ENCODE measurements at places on chromosomes 16 and 17.

- DNase-seq, result no peak
Observed at GRCh38 chr17:17493249-17493985, 2.8 kb downstream of the RASD1 start.

- DNase-seq, result no peak
Observed at GRCh38 chr16:85428899-85429775, 184.0 kb upstream of the GSE1 start.

DNA sequence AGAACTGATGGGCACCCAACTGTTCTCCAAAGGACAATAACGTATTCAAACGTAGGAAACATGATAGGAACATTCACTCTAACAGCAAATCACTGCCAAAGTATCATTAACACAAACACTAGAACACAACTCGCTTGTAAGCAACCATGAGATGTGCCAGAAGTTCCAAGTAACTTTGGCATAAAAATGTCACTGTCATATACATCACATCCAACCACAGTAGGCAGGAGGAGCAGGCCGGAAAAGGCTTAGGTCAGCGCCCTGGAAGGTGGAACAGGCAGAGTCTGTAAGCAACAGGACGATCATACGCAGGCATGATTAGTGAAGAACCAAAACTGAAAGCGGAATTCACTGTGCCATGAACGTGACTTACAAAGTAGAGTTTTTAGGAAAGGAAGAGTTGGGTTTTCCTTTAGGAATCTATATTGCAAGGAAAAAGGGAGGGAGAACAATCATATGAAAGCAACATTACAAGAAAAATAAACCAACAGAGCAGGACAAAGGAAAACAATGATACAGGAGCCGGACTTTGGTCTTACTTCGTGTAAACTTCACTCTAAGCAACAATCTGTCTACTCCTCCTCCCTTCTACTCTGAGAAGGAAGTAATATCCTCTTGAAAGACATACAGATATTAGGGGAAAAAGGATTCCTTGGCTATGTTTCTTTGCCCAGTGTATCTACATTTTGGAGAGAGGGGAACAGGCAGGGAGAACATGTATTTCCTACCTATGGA, 52.3 kb downstream of the YWHAE start:
- no peak for DNase-seq

DNA sequence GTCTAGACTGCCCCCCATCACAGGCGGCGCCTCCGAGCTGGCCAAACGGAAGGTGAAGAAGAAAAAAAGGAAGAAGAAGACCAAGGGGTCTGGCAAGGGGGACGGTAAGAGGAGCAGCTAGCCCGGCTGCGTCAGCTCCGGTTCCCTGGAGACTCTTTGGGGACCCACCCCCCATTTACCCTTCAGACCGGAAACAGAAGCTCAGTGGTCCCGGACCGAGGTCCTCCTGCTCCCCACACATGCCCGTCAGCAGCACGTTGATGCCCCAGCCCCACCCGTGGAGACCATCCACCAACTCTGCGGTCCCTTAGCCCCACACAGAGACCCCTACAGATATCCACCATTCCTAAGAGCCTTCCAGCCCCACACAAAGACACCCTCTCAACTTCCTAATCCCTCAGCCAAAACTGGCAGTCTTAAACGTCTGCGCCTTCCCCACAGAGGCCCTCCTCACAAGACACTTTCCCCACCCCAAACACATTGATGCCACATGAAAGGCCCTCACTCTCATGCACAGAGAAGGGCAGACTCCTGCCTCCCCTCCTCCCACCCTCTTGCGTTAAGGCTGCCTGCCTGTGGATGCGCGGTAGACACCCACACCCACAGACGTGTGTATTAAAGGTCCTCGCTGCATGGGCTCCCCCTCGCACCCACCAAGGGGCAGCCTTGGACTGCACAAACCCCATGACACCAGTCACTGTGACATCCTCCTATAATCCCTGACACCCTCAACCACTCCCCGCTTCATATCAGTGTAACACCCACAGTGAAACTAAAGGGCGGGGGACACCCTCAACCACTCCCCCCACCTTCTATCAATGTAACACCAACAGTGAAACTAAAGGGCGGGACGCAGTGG, 58.2 kb upstream of the RPH3AL start:
- DNase-seq, result no peak

DNA sequence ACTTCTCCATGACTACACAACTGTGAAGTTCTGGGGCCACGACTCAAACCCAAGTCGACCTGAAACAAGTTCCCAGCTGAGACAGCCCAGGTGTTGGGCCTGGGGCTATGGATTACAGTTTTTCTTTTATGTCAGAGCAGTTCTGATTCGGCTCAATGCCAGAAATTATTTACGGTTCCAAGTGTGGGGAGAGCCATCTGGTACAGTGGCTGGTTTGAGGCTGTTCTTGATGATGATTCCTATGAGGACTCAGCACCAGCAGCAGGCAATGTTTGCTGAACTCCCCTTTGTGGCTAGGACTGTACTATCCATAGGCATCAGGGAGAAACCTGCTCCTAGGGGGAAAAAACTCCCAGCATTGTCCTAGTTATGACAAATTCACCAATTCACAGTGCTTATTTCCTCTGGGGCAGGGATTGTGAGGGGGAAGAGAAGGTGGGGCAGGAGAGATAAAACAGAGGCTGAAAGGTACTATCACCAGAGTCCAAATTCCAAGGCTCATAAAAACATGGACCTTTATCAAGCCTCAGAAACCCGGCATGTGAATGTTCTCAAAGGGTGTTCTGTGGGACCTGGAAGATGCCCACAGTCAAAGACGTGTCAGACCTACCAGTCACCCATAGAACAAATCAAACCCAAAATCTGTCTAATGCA, 18.2 kb upstream of the CMTM4 start:
- no peak for DNase-seq

DNA sequence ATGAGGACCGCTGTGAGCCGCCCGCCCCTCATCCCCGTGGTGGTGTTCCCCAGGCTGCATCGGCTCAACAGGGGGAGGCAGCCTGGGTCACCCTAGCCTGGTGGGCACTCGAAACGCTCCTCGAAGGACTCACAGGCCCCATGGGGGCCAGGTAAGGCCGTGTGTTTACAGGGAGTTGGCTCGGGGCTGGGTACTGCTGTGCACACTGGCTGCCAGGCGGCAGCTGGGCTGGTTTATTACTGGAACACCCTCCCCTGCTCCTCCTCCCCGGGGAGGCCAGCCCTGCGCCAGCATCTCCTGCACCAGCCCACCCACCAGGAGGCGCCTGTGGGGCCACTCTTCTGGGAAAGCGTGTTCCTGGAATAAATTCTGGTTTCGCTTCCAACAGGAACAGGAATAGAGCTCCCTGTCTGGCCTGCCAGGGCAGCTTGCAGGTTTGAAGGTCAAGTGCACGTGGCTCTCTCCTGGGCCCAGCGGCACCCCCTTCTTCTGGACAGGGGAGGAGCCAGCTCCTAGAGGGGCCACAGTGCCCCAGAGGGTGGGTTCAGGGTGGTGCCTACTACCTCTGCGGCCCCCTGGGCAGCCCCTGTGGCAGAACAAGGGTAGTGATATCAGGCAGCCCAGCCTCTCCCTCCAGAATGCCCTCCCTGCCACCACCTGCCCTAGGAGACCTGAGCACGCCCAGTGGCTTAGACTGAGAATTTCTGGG, 11.3 kb downstream of the MCRIP1 start:
- DNase-seq, result no peak

GRCh38 chr17:51948128-51948527, 210.4 kb downstream of the CA10 start:
- no peak for DNase-seq

- no peak for DNase-seq
Observed at GRCh38 chr17:18261146-18261515, 669 bp downstream of the MIEF2 start.

DNA sequence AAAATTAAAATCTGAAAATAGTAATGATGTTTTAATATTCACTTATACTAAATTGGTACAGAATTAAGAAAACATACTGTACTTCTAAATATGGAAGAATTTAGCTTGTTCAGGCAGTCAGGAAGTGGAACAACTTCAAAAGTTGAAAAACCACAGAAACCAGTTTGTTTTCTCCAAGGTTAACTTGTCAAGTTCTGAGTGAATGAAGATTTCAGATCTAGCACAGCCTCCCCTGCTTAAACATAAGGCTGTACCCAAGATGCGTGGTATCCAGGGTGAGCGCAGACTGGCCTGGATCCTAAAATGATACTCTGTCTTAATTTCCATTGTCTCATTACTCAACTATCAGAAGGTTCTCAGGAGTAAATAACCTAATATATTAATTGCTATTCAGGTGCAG, 730.7 kb upstream of the KIF2B start:
- DNase-seq, result no peak

GRCh38 chr16:74160759-74161158, 135.9 kb upstream of the PSMD7 start:
- no peak for DNase-seq

DNA sequence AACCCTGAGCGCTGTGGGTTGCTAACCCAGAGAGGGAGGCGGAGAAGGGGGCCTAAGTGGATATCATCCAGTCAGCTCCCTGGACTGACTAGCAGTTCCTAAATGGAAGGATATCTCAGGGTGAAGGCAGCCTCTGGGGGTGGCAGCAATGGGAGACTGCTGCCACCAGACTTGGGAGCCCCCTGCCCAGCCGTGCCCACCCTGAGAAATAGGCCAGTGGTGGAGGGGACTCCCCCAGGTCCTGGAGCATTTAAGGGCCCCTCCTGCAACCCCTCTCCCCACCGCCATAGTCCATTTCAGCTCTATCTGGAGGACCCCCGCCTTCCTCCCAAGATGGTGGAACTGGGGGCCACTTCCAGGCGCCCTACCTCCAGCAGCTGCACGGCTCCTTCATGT, 8.4 kb downstream of the TSPOAP1 start:
- DNase-seq, result no peak

DNA sequence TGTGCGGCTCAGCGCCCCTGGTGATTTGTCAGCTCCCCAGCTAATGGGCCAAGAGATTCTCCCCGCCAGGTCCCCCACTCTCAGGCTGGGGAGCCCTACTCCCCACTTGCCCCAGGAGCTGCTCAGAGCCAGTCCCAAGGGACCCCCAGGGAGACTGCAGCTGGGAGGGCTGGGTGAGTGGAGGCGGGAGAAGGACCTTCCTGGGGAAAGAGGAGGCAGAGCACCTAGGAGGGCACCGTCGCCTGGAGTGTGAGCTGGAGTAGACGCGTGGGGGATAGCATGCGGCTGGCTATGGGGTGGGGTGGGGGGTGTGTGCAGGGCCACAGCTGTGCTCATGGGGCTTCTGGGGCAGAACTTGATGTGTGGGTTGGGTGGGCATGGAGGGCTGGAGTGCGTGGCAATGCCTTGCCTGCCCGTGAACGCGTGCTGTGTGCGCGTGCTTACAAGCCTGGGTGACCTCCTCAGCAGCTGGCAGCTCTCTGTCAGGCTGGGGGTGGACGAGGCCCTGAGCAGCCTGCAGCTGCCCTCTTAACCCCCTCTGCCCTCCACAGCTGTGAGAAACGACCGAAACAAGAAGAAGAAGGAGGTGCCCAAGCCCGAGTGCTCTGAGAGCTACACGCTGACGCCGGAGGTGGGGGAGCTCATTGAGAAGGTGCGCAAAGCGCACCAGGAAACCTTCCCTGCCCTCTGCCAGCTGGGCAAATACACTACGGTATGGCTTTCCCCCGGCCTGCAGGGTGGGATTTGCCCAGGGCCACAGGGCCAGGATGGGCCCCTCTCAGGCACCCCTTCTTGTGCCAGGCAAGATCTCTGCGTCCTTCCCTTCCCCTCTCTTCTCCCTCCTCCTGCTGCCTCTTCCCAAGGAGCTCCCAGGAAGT, 12.9 kb downstream of the GJD3 start:
- DNase-seq, result no peak

DNA sequence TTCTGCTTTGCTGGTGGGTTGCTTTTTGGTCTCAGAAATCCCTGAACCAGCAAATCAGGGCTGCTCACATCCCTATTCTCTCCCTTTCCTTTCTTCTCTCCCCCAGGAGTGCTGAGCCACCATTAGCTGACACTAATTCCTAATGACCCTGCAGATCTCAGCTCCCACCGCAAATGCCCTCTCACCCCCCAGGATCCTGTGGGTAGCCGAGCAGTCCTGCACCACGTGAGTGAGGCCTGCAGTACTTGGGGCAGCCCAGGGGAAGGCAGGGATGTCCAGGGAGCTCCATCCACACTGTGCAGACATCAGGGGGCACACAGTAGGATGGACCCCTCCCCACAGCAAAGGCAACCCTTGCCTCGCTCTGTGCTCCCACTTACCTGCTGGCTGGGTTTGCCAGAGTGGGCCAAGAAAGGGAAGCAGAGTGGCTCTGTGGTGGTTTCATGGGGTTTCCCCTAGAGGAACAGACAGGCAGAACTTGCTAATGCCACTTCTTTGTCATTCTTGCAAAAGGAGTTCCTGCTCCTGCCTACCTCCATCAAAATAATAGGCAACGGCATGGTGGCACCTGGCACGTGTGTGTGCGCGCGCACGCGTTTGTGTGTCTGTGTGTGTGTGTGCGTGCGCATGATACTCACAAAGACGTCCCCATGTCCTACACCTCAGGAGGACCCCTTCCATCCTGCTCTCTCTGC, 135.6 kb downstream of the GAS7 start:
- DNase-seq, result no peak

DNA sequence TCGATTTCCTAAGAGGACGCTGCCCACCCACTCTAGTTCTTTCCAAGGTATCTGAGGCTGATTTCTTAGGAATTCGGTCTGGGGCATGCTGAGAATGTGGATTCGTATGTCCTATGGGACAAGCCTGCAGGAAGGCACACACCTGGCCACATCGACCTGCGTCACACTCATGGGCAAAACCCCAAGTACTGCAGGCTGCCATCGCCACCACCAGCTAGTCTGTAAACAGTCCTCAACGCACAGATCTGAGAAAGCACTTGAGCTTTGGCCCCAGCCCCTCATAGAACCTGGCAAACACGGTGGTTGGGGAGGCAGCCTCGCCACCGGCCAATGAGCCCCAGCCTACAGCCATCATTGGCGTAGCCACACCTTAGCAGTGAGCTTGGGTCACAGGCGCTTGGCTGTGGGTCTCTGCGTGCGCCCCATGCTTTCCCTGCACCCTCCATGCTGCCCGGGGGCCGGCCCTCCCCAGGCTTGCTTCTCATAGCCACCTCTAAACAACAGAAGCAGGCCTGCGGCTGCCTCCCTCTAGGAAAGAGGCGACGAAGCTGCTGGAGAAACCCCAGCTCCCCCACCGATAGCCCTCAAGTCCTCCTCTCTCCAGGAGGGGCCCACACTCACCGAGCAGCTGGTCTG, 75.1 kb downstream of the ZNF778 start:
- DNase-seq, result no peak

DNA sequence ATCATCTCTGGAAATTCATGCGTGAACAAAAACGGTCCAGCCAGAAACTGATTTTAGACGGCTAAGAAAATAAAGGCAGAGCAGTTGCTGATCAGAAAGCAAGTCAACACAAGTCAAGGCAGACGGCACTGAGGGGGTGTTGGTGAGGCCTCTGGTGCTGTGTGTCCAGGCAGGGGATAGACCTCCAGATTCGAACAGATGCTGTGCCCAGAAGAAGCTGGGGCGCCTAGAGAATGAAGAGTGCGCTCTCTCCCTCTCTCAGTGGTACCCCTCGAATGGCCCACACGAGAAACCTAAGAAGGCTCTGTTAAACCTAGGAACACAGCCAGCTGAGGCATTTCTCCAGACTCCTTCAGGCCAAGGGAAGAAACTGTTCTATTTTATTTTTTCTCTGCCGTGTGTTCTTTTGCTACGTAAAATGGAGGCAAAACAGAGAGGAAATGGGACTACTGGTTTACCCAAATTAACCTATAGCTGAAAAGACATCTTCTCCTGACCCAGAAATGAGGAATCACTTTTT, 178.3 kb downstream of the PMP22 start:
- no peak for DNase-seq
